ENCODE measurements at places on chromosomes 13 and 19. TPM values are rescaled to one million over a fixed set of nuclear protein-coding genes. Genes with fewer than 3 reads are reported as not detected.

Gene SHD
- polyA plus RNA-seq = not detected

Gene KLK8
- 1.3 TPM for polyA plus RNA-seq

Gene CCDC8
- 21.0 TPM for polyA plus RNA-seq

Gene ZNF93
- polyA plus RNA-seq = 1.9 TPM

Gene CCDC159
- polyA plus RNA-seq = 50.7 TPM

Gene AMH
- 0.60 TPM for polyA plus RNA-seq

Gene SIGLECL1
- polyA plus RNA-seq = not detected

Gene CERS1
- not detected for polyA plus RNA-seq

Gene OR4F17
- not detected for polyA plus RNA-seq

Gene DOCK6
- 45.8 TPM for polyA plus RNA-seq

Gene RGCC
- 40.9 TPM for polyA plus RNA-seq

Gene IZUMO1
- not detected for polyA plus RNA-seq

Gene IRGC
- polyA plus RNA-seq = not detected

Gene MBD3L3
- not detected for polyA plus RNA-seq

- DNase-seq = no peak
These were observed 6.8 kb downstream of the CYSLTR2 start for GRCh38 chr13:48660361-48661076.

DNA sequence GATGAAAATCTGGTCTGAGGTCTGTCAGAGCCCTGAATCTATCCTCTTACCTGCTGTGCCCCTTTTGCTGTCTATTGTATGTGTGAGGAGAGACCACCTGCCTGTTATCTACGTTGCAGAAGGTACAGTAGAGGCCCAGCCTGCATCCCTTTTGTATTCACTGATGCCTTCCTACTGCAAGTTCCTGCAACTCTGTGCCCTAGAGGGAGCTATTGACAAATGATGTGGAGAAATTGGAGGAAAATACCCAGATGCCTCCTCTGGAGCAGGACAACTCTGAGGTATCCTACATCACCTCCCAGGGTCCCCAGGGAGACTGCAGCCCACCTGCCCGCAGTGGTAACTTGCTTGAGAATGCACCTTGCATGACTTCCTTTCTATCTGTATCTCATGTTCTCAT is 33.7 kb downstream of the SIAH3 start:
- no peak for DNase-seq

DNA sequence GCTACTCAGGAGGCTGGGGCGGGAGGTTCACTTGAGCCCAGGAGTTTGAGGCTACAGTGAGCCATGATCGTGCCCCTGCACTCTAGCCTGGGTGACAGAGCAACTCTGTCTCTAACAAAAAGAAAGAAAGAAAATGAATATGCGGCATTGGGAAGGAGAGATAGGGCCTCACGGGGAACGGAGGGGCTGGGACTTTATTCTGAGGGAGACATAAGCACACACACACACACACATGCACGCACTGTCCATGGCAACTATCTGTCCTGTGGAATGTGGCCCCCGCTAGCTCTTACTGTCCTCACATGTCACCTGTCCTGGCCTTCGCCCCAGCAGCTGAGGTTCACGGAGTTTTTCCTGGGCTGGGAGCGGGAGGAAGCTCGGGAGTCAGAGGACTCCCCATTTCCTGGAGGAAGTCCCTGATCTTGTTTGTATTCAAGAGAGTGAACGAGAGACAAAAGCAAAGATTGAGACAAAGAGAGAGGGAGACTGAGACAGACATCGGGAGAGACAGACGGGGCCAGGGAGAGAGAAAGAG is 654 bp downstream of the STAP2 start:
- DNase-seq = peak; percentile 66

GRCh38 chr19:19542507-19542906 is 4.4 kb downstream of the CILP2 start:
- no peak for DNase-seq

GRCh38 chr13:113656831-113657671 is 947 bp downstream of the ATP4B start:
- DNase-seq = no peak

- no peak for DNase-seq
These were observed 3.0 kb upstream of the PLIN4 start for GRCh38 chr19:4521170-4521887.

GRCh38 chr13:94342436-94343242 is 136.8 kb downstream of the DCT start:
- DNase-seq = no peak

DNA sequence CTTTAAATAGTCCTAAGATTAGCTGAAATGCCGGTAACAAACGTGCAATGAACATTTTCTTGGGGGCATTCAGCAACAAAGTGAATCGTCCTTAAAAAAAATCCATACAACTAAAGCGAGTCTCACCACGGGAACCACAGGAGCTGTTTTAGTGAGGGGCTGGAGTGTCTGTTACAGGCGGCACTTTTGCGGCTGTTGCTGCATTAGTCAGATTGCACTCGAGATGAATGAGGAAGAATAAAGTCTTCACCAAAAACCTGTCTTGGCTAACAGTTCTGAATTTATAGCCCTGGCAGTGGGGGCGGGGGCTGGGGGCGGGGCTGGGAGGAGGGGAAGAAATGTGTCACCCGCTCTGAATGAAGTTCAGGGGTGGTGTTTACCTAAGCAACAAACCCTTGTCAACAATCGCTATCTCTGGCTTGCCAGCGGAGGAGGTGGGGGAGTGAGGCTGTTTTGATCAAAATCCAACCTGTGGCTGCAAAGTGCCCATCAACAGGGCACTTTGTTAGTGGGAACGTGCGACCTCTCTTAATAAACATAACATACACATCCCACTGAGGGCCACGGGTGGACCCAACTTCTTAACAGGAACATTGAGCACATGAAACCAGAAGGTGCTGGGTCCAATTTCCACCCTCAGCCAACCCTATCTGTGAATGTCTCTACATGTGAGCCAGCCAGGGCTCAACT is 44.5 kb downstream of the RFX2 start:
- DNase-seq = peak; percentile 82

DNA sequence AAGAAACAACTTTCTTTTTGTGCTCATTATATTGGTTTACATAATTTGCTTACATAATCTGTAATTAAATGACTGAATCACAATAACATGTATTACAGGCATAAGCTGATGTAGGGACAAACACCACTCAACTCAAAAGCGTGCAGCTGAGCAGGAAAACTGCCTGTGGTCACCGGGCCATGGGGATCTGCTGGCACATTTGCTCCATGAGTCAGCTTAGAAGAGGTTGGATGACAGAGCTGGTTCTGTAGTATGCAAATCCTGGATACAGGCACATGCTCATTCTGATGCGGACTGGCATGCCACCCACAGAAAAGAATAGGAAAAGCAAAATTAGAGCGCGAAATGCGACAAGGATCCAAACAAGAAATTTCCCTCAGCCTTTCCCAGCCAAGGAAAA is 128.6 kb downstream of the USP12 start:
- no peak for DNase-seq

DNA sequence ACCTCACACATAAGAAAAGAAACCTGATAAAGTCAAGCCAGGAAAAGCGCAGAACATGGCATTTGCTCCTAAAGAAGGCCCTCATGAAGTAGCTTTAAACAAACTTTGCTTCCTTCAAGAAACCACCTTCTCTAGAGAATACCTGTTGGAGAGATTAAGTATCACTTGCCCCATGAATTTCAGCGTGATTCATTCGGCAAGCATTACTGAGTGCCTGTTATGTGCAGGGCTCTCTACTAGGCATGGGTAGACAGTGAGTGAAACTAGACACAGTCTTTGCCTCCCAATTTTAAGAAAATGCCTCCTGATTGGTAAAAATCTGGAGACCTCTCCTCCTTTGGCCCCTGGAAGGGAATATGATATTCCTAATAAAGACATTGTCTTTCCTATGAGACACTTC is 475.8 kb upstream of the NBEA start:
- DNase-seq = no peak

DNA sequence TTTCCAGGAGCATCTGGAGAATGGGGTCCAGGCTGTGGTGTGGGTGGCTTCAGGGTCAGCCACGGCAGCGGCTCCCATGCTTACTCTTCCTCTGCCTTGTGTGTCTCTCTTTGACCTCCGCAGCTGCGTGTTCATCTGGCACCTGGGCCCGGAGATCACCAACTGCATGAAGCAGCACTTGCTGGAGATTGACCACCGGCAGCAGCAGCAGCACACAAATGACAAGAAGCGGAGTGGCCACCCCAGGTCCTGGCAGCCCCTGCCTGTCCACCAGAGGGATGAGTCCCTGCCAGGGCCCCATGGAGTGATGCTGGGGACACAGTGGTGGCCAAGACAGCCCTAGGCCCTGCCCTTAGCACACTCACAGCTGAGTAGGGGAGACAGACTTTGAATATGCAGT is 18.4 kb upstream of the OVOL3 start:
- no peak for DNase-seq

DNA sequence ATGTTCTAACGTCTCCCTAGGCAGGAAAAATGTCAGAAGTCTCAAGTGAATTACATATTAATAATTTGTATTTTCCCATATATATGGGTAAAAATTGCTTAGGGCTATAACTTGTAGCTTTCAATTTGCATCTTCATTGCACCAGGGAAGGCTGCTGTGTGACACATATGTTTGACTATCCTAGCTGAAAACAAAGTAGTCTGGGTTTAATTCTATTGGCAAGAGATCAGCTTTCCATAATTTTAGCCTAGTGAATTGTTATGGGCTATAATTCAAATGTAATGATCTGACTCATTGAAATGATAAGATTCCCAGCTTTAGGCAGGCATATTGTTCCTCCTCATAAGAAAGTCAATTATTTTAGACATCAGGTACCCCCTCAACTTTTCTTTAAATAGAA is 553.1 kb downstream of the DCT start:
- DNase-seq = no peak

DNA sequence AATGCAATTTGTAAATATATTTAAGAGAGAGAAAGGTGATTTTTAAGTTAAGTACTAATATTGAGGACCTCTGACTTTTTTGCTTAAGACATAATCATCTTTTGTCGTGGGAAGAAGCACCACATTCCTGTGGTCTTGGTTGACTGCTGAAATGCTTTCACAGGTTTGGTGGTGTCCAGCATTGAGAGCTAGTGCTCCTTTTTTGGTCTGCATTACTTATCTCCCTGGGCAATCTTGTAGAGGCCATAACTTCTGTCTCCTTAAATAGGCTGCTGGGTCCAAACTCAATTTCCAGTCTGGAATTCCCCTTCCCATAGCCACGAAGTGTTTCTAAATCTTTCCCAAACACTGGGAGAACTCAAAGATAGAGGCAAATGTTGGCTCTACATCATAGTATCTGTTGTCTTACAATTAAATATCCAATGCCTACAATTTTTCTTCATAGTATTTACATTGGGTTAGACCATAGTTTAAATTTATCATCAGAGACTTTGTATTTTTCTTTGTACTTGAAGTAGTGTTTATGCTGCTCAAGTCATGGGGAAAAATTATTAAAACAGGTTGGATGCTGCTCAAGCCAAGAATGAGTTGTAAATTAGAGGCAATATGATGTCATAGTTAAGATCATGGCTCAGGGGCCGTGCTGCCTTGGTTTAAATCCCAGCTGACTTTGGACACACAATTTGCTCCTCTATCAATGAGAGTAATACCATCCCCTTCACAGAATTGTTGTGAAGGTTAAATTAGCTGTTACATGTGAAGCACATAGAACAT is 105.6 kb downstream of the POSTN start:
- no peak for DNase-seq

- no peak for DNase-seq
These were observed 195.7 kb upstream of the UBL3 start for GRCh38 chr13:30045916-30046704.

- DNase-seq = peak; percentile 19
These were observed 347.8 kb downstream of the ZNF536 start for GRCh38 chr19:30719999-30720345.

- DNase-seq = no peak
These were observed 320.6 kb downstream of the GPC5 start for GRCh38 chr13:91719033-91719432.

- DNase-seq = peak; percentile 18
These were observed 68.1 kb downstream of the ERCC5 start for GRCh38 chr13:102913914-102914313.

GRCh38 chr13:25217023-25217885 is 45.2 kb upstream of the AMER2 start:
- no peak for DNase-seq

GRCh38 chr13:72686766-72687165 is 40.7 kb downstream of the MZT1 start:
- DNase-seq = no peak

DNA sequence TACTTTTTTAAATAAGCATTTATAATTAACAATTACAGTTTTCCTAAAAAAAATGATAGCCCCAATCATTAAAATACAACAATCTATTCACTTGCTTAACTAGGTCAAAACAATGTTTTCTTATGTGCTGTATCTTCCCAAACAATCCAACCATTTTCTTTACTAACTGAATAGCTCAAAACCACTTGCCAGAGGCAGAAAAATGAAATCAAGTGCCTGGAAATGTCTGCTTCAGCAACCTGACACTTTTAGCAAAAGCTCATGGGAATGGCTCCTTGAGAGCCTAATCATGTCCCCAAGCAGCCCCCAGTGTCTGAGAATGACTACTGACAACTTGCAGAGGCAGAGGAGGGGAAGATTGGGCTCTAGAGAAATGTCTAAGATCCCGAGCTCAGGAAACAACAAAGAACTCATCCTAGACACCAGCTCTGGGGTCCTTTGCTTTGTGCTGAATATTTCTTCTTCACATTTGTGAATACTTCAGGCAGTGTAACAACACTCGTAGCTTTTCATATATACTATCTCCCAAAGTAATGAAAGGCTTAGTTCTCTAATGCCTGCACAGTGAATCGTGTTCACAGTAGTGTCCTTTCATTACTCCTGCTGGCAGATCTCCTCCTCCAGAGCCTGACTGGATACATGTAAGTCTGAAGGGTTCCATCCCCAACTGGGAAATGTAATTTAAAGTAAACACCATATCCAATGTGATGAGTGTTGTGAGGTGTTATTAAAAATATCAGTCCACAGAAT is 280.0 kb downstream of the LHFPL6 start:
- no peak for DNase-seq

DNA sequence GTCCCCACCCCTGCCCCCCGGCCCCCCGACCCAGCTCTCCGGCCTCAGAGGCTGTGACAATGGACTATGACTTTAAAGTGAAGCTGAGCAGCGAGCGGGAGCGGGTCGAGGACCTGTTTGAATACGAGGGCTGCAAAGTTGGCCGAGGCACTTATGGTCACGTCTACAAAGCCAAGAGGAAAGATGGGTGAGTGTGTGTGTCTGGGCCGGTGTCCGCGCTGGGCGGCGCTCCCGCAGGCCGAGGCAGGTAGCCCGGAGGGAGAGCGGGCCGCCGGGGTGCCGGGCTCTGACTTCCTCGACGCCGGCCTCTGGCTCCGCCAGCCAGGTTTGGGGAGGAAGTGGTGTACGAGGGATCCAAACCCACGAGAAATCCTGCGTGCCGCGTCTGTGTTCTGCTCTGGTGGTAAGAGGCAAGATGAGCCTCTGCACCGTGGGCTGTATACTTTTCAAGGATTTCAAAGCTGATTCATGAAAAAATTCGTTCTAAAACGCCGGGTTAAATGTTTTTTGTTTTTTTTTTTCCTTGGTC is 718 bp downstream of the CDK8 start:
- peak; percentile 68 for DNase-seq

- DNase-seq = no peak
These were observed 843 bp downstream of the ANO8 start for GRCh38 chr19:17333611-17334413.

GRCh38 chr19:7500811-7501450 is 12.1 kb upstream of the PEX11G start:
- DNase-seq = peak; percentile 93
